EL (cell line): ENCODE measurements at places on chromosomes 11 and 22.

DNA sequence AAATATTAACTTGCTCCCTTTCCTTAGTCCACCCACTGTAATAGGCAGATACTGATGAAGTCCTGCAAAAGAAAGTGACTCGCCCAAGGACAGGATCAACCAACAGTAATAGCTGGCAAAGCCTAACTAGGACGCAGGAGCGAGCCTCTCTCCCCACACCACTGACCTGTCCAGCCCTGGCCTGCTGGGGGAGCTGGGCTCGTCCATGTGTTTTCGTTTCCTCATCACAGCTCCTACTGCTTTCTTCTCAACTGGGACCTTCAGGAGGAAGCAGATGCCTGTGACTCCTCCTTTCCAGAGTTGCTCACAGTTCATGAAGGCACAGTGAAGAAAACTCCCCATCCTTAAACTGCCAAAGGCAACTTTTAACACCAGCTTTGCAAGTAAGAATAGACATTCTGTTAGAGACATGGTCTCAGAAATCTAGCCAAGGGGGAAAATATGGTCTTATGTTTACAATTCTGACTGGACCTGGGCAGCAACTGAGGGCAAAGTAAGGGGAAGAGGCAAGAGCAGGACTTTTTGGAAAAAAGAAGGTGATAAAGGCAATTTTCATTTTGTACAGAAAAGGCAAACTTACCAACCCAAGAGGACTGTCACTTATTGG is 11.6 kb upstream of the GPHA2 start:
- DNase-seq: peak; percentile 33

DNA sequence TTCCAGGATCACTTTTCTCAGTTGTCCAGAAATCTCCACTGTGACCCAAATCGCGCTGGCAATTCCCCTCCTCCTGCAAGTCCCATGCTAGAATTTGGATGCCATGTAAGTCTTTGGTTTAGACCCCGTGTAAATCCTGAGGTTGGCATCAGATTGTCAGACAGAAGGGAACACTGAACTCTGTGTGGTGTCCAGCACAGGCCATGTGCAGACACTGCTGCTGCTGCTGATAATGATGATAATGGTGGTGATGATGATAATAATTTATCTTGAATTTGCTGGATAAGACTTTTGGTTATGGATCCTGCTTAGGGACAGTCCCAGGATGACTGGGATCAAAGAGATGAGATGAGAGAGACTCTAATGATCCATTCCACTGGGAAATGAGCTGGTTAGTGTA is 45.0 kb downstream of the RPUSD4 start:
- no peak for DNase-seq

GRCh38 chr11:2102132-2102882 is 36.9 kb downstream of the IGF2 start:
- DNase-seq: no peak

DNA sequence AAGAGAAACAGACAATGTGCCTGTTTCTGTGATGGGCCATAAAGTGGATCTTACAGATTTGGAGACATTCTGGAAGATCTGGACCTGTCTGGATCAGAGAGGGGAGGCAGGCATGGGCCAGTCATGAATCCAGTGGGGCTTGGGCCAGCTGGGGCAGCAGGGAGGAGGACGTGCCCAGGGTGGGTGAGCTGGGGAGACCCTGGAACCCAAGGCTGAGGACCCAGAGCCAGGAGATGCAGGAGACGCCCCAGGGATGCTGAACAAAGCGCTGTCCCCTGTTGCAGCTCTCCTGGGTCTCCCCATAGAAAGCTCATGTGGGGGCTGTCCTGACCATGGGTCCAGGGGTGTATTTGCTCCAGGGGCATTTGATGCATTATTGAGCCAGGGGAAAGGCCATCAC is 1.5 kb upstream of the APOBEC3A start:
- no peak for DNase-seq

- no peak for DNase-seq
Measured at GRCh38 chr11:13861411-13861810, 101.1 kb upstream of the SPON1 start.

GRCh38 chr11:126476977-126477376 is 121.5 kb downstream of the ST3GAL4 start:
- DNase-seq: no peak

DNA sequence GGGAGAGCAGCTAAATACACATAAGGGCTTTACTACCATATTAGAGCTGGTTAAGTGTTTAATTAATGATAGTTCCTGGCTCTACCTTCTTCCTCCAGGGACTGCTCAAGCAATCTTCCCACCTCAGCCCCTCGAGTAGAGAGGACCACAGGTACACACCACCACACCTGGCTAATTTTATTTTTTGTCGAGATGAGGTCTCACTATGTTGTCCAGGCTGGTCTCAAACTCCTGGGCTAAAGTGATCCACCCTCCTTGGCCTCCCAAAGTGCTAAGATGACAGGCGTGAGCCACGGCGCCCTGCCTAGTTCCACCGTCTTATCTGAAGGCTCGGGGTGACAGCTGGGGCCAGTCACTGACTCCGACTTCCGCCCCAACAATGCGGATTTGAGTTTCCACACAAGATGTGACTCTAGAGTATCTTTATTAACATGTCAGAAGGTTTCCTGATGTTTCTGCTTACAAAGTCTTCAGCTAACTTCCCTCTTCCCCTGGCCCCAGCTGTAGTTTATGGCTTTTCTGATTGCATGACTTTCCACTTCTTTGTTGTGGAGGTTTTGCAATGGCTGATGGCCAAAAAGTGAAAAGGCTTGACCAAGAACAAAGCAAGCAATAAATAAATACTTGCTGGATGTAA is 16.8 kb downstream of the TPST2 start:
- no peak for DNase-seq

DNA sequence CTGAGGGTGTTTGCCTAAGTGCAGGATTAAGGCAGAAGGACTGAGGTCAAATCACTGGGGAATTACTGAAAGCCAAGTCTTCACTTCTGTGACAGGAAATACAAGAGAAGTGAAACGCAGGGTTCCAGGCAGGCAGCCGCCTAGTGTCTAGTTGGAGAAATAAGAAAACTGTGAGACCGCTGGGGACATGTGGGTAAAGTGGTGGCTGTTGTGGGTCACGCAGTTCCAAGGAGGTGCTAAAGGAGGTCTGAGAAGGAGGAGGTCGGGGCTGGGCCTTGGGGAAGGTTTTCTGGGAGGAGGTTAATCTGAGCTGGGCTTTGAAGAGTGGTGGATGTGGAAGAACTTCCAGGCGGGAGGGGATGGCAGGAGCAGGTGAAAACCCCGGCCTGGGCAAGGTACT is 11.2 kb downstream of the MCM5 start:
- no peak for DNase-seq

DNA sequence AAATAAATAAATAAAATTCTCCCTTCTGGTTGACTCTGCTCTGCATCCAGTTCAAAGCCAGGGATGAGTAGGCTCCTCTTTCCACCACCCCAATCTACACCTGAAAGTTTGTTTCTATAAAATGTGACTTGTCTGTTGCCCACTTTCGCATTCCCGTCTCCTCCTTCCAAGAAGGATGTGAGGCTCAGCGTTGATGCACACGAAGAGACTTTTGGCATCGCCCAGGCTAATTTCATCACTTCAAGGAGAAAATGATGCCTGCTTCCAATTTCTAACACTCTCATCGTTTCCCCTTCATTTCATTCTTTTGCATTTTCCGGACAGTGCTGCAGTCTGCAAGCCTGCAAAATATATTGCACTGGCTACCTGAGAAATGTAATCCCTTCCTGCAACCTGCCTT is 3.9 kb downstream of the MPPED1 start:
- DNase-seq: no peak

- DNase-seq: no peak
Measured at GRCh38 chr11:44450295-44450932, 115.0 kb upstream of the CD82 start.

DNA sequence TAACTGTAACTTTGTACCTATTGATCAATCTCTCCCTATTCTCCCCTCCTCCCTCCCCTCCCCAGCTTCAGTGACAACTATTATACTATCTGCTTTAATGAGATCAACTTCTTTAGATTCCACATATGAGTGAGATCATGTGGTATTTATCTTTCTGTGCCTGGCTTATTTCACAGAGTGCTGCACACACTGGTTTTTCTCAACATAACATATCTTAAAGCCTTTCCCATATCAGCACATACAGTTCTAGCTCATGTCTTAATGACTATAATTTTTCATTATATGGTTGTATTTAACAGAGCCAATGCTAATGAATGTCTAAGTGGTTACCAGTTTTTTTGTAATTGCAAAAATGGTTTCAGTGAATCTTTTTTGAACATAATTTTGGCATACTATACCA is 340.3 kb upstream of the DDI1 start:
- DNase-seq: no peak

DNA sequence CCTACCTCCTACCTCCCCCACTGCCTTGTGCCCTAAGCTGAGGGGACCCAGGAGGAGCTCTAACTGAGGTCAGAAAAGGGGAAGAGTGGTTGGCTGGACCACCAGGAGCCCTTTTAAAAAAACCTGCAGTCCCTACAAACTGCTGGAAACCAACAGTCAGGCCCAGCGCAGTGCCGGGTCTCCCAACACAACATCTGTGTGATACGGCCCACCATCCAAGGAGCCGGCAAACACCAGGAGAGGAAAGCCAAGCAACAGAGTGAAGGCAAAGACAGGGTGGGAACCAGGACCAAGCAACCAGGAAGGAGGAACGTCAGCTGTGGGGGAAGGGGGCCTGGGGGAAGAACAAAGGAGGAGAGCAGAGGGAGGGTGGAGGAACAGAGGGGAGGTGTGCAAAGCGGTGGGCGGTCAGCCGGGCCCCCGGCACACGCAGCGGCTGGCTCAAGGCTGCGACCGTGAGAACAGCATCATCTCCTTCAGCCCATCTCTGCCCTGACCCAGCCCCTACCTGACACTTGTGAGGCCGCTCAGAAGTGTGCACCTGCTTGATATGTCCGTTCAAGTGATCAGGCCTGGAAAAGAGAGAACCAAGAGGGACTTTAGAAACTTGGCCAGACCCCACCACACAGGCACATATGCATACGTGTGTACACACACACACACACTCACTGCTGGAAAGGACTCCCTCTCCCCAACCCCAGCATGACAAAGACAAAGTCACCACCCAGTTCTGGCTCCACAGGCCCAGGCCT is 3.6 kb downstream of the PATZ1 start:
- DNase-seq: no peak

GRCh38 chr11:134358165-134358855 is 26.5 kb downstream of the GLB1L2 start:
- DNase-seq: no peak

GRCh38 chr11:65698205-65698604 is 13.8 kb upstream of the KAT5 start:
- DNase-seq: no peak

GRCh38 chr11:132064987-132065620 is 694.7 kb downstream of the NTM start:
- peak; percentile 98 for DNase-seq

GRCh38 chr11:121127809-121128208 is 26.8 kb downstream of the TECTA start:
- DNase-seq: no peak

GRCh38 chr11:63765688-63766241 is 2.8 kb downstream of the ZFTA start:
- DNase-seq: no peak

DNA sequence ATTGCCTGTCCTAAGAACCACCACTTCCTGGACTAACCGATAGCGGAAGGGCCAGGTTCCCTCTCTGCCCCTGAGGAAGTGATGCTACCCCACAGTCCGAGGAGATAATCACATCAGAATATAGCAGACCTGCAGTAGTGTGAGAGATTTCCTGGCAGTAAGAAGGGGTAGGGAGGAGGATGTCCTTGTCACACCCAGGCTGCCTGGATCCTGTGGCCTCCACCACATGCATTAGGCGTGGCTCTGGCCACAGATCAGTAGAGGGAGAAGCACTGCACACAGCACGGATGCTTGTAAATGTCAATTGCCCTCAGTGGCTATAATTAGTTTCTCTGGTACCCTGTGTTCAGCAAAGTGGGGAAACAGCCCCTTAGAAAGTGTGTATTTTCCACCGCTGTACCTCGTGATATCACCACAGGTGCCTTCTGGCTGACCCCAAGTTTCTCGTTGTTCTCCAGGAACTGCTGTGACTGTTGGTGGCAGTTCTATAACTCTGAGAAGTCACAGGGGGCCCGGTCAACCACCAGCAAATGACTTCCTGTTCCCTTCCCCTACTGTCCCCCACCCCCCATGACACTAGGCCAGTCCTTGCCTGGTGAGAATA is 61.8 kb downstream of the UBASH3B start:
- no peak for DNase-seq

DNA sequence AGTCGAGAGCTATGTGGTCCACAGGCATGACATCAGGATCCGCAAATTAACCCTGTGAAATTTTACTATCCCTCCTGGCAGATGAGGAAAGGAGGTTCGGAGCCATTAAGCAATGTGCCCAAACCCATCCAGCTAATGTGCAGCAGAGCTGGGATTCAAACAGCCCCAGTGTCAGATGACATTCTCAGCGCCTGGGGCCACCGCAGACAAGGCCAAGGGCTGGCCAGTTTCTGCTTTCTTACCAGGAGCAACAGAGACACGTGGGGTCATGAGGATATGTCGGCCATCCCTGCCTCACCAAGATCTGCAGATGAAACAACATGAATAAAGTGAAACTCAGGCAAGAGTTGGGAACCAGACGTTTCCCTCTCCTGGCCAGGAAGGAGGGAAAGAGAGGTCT is 110.2 kb downstream of the TENM4 start:
- DNase-seq: no peak

- DNase-seq: no peak
Measured at GRCh38 chr11:76107971-76108370, 98.3 kb downstream of the WNT11 start.

- no peak for DNase-seq
Measured at GRCh38 chr11:118450451-118450850, 14.2 kb downstream of the KMT2A start.

DNA sequence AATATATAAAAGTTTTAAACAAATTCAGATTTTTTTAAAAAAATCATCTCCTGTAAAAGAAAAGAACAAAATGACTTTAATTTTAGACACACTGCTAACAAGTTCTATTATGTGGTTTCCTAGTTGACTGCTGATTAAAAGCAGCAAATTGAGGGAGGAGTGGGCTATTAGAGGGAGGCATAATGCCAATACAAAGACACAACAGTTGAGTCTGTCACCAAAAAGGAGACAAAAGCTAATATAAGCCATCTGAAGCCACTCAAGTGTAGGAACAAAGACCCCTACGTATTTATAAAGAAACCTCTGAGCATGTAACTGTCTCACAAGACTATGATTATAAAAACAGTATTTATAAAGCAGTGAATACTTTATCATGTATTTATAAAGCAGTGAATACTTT is 28.6 kb downstream of the TMEM123 start:
- DNase-seq: no peak

GRCh38 chr11:82775736-82776346 is 42.2 kb upstream of the FAM181B start:
- peak; percentile 79 for DNase-seq

DNA sequence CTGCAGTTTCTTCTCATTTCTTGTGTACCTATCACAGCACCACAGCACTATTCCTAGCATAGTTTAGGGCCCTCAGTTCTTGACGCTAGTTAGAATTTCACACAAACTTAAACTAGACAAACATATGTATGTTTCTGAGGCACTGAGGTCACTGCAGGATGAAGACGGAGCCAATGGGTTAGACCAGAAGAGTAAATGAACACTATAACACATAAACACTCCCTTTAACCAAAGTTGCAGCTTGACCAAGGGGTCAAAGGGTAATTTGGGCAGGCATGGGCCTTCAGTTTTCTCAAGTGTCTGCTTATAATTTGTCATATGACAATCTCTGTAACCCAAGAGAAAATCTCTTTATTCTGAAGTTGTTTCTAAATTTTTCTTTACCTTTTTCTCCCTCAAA is 12.9 kb upstream of the HBE1 start:
- no peak for DNase-seq
